Lung microvascular endothelial cell (primary cell): ENCODE measurements at places on chromosomes 16 and 17.

DNA sequence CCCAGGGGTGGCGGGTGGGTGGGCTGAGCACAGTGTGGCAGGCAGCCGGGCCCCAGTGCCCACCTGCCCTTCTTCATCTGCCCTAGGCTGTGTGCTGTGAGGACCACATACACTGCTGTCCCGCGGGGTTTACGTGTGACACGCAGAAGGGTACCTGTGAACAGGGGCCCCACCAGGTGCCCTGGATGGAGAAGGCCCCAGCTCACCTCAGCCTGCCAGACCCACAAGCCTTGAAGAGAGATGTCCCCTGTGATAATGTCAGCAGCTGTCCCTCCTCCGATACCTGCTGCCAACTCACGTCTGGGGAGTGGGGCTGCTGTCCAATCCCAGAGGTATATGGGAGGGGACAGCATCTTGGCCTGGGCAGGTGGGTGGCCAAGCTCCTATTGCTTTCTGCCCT lies 6.4 kb downstream of the GRN start:
- DNase-seq, result no peak

- no peak for DNase-seq
These were observed 82.1 kb upstream of the GNAO1 start for GRCh38 chr16:56109205-56109604.

DNA sequence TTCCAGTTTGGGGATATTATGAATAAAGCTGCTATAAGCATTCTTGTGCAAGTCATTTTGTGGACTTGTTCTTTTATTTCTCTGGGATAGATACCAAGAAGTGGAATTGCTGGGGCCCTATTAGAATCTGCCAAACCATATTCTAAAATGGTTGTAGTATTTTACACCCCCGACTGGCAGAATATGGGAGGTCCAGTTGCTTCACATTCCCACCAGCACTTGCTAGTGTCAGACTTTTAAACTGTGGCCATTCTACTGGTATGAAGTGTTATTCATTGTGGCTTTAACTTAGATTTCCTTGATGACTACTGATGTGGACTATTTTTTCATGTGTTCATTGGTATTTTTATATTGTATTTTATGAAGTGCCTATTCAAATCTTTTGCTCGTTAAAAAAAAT lies 18.1 kb upstream of the NUP93 start:
- DNase-seq, result no peak

GRCh38 chr17:28839221-28839620 lies 3.4 kb downstream of the FAM222B start:
- no peak for DNase-seq

DNA sequence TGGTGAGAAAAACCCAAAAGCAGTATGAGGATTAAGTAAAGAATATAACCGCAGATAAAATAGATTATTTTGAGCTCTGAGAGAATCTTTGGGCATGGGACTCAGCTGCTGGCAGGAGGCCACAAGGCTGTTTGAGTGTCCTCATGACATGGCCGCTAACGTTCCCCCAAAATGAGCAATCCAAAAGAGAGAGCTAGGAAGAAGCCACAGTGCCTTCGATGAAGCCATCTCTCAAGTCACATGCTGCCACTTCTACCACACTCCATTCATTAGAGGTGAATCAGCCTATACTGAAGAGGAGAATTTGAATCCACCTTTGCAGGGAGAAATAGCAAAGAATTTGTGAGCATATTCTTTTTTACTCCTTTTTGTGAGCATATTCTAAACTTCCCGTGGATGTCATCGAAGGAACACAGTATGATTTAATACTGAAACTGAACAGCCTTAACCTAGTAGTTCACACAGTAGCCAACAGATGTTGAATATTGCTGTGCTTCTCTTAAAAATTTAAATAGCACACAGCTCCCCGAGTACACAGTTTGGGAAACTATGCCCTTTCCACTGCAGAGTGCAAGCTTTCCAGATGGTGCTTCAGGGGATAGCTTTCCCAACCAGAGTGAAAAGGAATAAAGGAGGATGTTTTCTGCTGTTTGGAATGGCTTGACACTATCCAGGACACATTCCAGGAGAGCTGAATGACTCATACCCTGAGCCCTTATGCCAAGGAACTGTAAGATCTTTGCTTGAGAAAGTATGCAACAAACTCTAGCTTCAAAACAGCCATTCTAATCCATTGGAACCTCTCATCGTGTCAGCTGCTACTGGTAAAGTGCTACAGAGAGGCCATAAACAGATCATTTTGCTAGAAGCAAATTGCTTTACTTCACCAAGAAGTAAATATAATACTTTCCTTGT lies 33.9 kb downstream of the ANKFY1 start:
- no peak for DNase-seq

DNA sequence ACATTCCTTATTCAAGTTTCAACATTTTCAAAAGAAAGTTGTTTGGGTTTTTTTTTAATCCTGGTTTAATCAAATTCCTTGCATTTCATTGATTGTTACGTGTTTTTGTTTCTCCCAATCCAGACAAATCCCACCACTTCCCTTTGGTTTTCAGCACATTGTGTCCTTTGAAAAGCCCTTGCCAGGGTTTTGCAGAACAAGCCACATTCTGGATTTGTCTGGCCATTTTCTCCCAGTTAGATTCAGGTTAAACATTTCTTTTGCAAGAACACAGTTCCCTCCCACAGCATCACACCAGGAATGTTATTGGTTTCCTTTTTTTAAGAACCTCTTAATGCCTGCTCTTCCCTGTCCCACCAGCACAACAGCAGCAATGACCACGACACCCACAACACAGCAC lies 278.0 kb upstream of the SALL1 start:
- no peak for DNase-seq

GRCh38 chr16:29806641-29807425 lies 504 bp downstream of the MAZ start:
- DNase-seq, result no peak

- DNase-seq, result no peak
These were observed 43.2 kb downstream of the SREBF1 start for GRCh38 chr17:17793378-17794214.

DNA sequence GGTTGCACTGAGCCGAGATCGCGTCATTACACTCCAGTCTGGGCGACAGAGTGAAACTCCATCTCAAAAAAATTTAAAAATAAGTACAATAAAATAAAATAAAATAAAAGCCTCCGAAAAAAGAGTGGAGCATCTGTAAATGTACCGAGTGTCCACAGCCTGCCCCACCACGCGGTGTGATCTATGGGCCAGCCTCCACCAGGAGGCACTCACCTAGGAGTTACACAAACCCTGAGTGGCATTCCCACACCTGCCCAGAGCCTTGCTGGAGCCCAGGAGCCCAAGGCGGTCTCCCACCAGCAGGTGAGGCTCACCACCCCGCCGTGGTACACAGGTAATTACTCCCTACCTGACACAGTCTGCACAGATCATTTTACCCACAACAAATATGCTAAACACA lies 183.2 kb downstream of the ZNF423 start:
- no peak for DNase-seq

GRCh38 chr17:76686538-76687297 lies 24.0 kb downstream of the MXRA7 start:
- DNase-seq, result no peak

GRCh38 chr16:79003026-79003609 lies 597.4 kb downstream of the MAF start:
- DNase-seq, result no peak

GRCh38 chr17:38427160-38427949 lies 909 bp upstream of the ARHGAP23 start:
- no peak for DNase-seq

- DNase-seq, result no peak
These were observed 6.8 kb upstream of the ITGAD start for GRCh38 chr16:31386157-31386984.

GRCh38 chr17:386141-386876 lies 33.7 kb upstream of the RPH3AL start:
- peak; percentile 47 for DNase-seq

DNA sequence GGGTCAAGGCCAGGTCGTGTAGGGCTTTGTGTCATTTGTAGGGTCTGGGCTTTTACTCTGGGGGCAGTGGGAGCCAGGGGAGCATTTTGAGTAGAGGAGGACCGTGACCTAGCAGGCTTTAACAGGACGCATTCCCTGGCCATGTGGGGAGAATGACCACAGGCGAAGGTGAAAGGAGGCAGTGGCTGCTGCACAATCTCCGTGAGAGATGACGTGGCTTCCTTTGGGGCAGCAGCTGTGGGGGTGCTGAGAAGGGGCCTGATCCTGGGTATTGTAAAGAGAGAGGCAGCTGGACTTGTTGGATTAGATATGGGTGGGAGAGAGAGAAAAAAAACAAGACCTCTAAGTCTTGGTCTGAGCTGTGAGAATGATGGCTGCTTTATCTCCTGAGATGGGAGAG lies 46.0 kb downstream of the KATNIP start:
- DNase-seq, result no peak

DNA sequence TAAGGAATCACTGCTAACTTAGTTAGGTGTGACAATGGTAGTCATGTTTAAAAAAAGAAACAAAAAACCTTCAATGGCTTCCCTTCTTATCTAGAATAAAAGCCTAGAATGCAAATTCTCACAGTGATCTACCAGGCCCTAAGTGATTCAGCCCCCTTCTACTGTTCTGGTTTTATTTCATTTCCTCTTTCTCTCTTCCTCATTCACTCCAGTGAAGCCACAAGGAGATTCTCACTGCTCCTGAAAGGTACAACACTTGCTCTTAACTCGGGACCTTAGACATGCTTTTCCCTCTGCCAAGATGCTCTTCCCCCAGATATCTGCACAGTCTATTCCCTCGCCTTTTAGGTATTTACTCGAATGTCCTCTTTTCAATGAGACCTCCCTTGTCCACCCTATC lies 3.7 kb downstream of the PIGS start:
- no peak for DNase-seq

- DNase-seq, result no peak
These were observed 95.8 kb upstream of the CRHR1 start for GRCh38 chr17:45688353-45688752.

- no peak for DNase-seq
These were observed 802 bp upstream of the TOB1 start for GRCh38 chr17:50866950-50867362.

GRCh38 chr16:22970209-22970865 lies 156.4 kb downstream of the HS3ST2 start:
- no peak for DNase-seq

GRCh38 chr16:1428511-1428910 lies 2.4 kb upstream of the PERCC1 start:
- peak; percentile 54 for DNase-seq

DNA sequence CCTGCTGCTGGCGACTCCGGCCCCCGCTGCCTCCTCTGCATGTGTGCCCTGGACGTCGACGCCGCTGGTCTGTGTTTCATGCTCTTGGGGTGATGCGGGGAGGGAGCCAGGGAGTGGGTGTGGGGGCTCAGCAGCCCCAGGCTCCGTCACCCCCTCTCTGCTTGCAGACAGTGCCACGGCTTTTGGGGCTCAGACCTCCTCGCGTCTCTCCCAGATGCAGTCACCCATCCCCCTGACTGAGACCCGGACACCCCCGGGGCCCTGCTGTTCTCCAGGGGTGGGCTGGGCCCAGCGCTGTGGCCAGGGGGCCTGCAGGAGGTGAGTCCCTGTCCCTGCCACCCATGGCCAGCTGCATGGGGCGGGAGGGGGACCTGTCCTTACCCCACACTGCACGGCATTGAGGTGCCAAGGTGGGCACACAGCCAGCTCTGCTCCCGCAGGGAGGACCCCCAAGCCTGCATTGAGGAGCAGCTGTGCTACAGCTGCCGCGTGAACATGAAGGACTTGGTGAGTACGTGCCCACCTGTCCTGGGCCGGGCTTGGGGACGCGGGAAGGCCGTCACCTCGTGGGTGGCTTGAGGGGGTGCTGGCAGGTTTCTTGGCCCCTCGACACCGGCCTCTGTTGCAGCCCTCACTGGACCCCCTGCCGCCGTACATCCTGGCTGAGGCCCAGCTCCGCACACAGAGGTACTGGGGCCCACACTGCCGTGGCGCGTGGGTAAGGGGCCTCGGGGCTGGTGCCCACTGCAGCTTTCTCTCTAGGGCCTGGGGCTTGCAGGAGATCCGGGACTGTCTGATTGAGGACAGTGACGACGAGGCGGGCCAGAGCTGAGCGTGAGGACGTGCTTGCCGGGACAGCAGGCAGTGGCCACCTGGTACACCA lies 8.4 kb downstream of the CTU2 start:
- no peak for DNase-seq

DNA sequence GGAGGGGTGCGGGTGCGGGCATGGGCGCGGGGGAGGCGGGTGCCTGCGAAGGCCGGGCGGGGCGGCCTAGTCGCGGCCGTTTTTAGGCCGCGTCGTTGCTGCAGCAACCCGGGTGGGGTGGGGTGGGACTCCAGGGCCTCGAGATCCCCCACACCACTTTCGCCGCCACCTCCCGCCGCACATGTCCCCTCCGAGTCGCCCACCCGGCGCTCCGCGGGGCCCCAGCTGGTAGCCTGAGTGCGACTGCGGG lies 11.3 kb downstream of the TBX2 start:
- DNase-seq, result no peak

GRCh38 chr17:82605939-82606600 lies 42.2 kb downstream of the WDR45B start:
- no peak for DNase-seq

DNA sequence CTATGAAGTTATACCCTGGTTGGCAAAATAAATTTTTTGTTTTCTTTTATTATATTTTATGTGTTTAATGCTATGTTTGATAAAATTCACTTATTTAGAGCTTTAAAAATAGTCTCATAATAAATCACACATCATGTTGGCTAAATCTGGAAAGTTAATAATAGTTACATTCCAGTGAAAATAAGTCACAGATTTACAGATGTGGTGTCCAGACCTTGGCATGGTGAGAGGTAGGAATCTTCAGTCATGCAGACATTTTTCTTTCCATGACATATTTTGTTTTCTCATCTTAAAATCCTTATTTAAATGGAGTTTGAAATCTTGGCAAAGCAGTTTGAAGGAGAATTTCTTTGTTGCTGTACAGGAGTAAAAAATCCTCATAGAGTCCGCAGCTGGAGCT lies 48.1 kb upstream of the GOSR1 start:
- no peak for DNase-seq
